Stimulated activated CD8-positive, alpha-beta memory T cell treated with anti-CD3 and anti-CD28 coated beads, Interleukin-12 subunit alpha, Interleukin-12 subunit beta, amount 100 ng/mL, for 4 hours (primary cell): ENCODE measurements at places on chromosomes 3 and 15.

DNA sequence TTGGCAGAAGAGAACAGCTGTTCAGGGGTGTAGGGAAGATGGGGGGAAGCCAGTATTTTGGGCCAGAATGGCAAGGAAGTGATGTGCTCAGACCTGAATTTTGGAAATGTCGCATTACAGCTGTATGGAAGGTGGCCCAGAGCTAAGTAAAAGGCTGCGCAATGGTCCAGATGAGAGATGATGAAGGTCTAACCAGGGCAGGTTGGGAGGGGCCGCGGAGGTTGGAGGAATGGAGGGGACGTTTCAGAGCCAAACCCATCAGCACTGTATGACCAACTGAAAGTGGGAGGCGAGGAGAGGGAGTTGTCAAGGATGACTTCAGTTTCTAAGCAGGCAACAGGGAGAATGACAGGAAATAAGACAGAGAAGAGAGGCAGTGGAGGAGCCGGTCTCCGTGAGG is 60.8 kb downstream of the ADCY5 start:
- DNase-seq: no peak

- DNase-seq: no peak
Observed at GRCh38 chr15:80530737-80531365, 126.7 kb downstream of the ARNT2 start.

DNA sequence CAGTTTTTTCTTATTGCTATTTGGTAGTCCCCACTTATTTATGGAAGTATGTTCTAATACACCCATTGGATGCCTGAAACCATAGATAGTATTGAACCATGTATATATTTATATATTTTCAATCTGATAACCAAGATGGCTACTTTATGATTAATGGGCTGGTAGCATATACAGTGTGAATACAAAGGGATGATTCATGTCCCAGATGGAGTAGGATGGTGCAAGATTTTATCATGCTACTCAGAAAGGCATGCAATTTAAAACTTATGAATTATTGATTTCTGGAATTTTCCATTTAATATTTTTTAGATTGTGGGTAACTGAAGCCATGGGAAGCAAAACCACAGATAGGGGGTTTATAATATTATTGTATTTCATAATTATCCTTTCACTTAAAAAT is 35.2 kb downstream of the AP4E1 start:
- no peak for DNase-seq

DNA sequence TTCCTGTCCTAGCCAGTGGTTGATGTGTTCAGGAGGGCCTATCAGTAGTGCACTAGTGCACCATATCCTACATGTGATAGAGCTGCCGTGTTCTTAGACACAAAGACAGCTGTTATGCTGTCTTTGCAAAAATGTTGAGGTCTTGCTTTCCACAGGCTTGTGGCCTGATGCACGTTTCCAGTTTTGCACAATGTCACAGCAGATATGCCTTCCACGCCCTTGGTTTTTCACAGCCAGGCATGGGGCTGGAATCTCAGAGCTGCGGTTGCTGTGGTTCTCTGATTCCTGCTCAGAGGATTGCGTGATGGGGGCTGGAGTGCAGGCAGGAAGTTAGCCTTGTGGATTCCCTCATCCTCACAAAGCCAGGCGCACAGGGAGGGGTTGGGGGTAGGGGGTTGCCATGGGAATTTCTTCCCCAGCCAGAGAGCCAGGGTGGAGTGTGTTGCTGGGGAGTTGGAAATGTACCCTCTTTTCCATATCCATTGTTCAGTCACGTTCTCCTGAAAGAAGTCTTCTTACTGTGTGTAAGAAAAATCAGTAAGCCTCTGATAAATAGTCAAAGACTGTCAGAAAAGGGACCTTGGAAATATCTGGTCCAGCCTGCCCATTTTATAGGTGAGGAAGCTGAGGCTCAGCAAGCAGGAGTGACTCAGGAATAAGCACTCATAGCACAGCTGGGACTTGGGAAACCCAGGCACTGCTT is 79.4 kb downstream of the SMAD3 start:
- DNase-seq: no peak

- DNase-seq: no peak
Observed at GRCh38 chr3:36434687-36435426, 54.6 kb downstream of the STAC start.

DNA sequence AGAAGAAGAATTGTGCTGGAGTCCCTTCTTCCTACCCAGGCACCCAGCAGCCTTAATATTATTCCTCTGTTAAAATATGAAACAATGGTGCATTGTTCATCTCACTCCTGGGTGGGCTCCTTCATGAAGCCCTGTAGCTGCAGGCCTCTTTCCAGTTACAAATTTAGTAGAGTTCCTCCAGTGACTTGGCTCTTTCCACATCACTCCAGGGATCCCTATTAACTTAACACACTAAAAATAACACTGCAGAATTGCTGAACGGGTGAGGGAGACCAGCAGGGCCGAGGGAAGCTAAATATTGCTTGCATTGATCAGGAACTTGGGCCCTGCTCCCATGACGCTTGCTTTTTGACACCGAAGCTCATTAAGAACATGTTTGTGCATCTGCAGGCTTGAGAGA is 142.3 kb downstream of the PDCD6IP start:
- DNase-seq: no peak

GRCh38 chr3:11138371-11138770 is 15.9 kb upstream of the HRH1 start:
- DNase-seq: no peak

DNA sequence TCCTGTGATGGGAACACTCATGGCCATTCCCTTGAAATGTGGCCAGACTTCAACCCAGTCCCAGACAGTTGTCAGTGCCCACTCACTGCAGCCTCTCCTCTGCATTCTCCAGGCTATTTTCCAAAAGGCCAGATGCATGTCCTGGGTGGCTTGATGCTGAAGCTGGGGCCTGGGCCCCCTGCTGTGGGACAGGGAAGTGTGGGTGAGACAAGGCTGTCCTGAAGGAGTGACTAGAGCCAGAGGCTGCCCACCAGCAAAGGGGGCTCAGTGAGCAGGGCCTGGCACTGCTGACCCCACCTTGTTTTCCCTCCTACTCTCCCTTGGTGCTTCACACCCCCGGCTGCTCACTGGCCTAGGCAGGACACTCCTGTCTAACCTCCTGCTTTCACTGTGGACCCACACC is 11.9 kb downstream of the CISH start:
- no peak for DNase-seq

GRCh38 chr3:55780913-55781312 is 293.8 kb upstream of the WNT5A start:
- DNase-seq: no peak

- no peak for DNase-seq
Observed at GRCh38 chr3:25344670-25345069, 83.4 kb upstream of the RARB start.

GRCh38 chr3:141370065-141370533 is 1.8 kb downstream of the ZBTB38 start:
- peak; percentile 6 for DNase-seq

GRCh38 chr15:40053831-40054604 is 15.0 kb upstream of the SRP14 start:
- no peak for DNase-seq

GRCh38 chr3:124565013-124565412 is 165.2 kb upstream of the UMPS start:
- no peak for DNase-seq

DNA sequence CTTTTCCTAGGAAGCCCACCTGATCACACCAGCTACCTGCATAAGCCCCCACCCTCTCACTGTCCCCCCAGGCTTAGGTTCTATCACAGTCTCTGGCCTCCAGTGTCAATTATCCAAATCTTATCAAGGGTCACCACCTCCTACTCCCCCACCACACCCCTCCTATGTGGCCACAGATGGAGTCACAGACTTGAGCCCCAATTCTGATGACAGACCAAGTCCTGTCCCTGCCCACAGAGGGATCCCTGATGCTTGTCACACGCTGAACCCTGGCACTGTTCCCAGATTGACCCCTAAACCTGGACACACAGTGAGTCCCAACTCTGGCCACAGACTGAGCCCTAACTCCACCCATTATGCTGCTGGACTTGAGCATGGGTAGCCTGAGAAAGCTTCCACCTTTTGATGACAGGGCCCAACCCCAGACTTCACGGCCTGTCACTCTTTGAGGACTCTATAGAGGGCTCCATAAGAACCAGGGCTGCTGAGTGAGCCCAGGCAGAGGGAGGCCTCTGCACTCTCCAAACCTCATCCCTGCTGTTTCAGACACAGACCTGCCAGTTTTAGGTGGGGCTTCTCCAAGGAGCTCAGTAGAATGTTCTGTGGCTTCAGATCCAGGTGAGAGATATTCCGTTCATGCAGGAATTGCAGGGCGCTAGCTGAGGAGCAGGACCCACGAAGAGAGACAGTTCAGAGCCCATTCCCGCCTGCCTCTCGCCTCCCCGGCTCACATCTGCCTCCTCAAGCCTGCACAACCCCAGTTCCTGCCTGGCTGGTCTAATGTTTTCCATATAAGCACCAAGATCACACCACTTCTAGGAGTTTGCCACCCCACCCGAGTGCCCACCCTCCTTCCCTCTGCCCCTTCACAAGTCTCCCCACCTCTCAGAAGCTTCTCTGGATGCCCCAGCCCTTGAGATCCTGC is 1.8 kb downstream of the ULK3 start:
- no peak for DNase-seq

DNA sequence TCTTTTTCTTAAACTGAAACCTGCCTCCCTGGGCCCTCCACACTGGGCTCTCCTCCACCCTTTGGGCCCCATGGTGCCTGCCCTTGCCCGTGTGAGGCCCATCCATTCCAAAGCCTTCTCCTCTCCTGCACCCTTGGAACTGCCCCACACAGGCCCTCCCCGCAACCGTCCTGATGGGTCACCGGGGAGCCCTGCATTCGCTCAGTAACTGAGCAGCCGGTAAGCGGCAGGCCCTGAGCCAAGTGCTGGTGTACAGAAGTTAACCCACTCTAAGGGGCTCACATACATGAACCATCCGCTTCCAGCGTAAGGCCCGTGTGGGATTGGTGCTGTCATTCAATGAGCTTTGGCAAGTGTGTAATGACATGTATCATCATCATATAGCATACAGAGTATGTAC is 5.4 kb upstream of the LRRC15 start:
- no peak for DNase-seq

DNA sequence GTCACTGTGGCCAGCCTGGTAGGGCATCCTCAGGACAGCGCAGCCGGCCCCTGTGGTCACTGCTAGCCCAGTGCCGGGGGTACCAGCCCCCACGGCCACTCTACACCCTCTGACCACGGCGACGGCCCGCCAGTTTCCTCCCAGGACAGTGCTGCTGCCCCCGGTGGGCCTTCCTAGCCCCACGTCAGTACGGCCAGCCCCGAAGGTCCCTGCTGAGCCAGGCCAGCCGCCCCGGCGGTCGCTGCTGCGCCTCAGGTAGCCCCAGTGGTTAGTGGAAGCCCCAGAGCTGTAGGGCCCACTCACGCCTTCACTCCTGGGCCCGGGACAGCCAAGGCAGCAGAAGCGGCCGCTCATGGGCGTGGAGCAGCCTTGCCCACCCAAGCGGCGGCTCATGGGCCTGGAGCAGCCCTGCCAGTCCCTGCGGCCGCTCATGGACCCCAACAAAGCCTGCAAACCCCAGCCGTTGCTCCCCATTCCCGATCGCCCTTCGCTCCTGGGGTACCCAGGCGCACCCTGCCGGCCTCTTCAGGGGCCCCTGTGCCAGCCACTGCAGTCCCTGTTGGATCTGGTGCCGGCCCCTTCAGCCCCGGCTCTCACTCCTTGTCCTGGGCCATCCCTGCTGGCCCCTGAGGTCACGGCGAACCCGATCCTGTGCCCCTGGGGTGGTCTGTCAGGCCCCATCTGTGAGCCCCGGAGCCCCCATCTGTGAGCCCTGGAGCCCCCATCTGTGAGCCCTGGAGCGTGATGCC is 9.5 kb upstream of the ROPN1B start:
- DNase-seq: no peak
